ENCODE measurements at places on chromosomes 7 and 10.

DNA sequence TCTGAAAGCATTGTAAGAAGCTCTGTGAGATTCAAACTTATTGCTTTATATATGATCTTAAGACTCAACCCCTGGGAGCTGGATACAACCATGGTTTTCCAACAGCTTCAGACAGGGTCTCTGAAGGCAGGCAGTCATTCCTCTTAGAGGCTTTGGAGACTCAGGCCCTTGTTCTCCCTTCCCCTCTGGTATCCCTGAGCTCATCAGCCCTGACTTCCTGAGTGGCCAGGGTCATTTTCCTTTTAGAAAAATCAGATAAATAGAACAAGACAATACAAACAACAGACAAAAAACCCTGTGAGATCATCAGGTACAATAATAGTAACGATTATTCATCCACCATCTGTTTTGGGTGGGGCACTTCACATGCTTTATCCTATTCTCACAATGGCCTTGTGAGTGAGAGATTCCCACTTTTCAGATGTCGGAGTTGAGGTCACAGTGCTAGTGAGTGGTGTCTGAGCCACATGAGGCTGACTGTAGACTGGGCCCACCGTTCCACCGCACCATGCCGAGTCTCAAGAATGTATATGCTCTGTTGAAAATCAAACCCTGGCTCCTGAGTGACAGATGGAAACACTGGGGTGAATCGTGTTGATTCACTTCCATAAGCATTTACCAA is 144.2 kb downstream of the CXCL12 start:
- DNase-seq = peak; percentile 13

DNA sequence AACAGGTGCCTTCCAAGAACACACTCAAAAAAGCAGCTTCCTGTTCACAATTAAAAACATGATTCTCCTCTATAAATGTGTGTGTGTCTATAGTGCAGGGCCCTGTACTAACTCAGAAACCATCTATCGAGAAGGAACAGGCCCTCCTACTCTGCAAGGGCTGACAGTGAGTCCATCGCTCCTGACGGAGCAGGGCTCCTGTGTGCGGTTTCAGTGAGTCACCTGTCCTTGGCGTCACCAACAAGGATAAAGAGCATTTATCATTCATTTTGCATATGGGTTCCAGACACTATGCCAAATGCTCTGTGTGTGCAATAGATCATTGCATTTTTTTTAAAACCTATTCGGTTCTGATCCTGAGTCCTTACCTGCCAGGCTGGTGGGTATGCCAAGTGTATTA is 63.7 kb downstream of the TACC2 start:
- DNase-seq = no peak

DNA sequence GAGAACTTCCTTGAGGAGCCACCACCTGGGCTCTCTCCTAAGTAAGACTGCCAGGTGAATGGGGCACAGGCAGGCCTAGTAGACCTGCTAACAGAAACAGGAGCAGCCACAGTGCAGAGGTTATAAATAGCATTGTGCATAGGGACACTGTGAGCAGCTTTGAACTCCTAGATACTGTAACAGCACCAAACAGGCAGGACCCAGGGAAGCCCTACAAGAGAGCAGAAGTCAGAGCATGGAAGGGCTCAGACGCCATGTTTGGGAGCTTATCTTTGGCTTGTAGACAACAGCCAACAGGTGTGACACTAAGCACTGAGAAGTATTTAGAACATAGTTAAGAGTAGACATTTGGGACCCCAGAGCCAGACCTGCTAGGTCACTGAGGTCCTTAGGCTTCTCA is 14.5 kb downstream of the XRCC2 start:
- DNase-seq = no peak

- no peak for DNase-seq
Observed at GRCh38 chr7:45188736-45189135, 31.1 kb downstream of the RAMP3 start.

GRCh38 chr10:125840955-125841354 is 17.6 kb downstream of the BCCIP start:
- no peak for DNase-seq

DNA sequence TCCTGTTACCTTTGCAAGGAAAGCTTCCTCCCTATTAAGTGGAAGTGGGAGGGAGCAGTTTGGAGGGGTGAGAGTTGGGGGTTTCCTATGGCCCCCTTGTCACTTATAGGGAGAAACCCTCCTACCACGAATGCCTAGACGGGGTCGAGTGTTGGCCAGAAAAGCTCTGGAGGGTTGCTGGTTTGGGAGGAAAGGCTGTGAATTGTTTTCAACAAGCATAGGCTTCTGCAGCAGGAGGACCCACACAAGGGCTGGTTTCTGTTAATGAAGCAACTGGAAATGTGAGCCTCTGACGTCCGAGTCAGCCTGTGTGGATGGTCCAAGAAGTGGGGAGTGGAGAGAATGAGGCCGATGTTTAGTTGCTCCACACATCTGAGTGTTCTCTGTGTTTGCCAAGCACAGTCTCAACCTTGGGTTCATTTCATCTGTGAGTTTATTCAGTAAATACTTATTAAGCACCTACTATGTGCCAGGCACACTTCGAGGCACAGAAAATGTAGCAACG is 37.3 kb upstream of the LEP start:
- DNase-seq = no peak

GRCh38 chr7:148306759-148307158 is 283.8 kb upstream of the C7orf33 start:
- DNase-seq = no peak

DNA sequence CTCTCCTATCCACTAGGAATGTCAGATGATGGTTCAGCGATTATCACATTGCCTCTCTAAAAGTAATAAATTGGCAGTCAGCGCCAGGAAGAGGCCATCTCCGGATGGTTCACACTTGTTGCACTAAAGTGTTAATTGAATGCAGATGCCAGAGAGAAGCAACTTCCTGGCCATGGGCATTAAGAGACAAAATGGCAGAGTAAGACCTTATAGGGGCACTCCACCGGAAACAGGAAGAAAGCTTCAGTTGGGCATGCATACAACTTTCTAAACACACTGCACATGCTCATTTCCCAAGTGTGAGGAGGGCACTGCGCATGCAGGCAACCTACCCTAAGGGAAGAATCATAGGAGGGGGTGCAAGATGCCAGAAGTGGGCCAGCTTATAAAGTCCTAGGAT is 71.7 kb upstream of the AUTS2 start:
- peak; percentile 5 for DNase-seq

DNA sequence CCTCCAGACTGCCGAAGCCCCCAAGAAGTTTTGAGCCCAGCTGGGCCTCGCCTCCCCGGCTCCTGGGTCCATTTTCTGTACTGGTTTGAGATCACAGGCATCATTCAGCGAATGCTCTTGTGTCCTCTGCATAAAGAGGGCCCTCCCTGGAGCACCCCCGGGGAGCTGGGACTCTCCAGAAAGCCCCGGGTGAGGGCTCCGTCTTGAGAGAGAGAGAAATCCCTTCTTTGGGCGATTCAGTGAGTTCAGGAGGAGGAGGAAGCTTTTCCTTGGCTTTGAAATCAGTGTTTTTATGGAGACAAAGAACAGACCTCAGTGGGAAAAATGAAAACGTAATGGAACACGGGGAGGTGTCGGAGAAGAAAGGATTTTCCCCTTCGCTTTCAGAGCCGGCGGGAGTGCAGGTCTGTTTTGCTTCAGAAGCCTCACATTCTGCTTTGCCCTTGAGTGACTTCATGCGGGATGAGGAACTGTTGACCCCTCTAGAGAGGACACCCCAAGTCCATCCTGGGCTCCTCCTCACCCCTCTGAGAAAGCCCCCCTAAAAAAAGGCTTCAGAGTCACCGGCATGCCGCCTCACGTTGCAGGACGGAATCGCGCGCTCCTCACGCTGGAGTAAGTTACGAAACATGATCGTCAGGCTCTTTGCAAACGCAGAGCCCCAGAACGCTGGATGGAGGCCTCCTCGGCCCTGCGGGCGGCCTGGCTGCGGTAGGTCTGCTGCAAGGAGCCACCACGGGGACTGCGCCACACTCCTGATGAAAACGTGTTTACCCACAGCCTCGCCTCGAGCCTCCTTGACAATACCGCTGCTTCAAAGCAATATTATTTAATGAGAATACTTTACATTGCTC is 8.5 kb upstream of the AP5Z1 start:
- DNase-seq = no peak

DNA sequence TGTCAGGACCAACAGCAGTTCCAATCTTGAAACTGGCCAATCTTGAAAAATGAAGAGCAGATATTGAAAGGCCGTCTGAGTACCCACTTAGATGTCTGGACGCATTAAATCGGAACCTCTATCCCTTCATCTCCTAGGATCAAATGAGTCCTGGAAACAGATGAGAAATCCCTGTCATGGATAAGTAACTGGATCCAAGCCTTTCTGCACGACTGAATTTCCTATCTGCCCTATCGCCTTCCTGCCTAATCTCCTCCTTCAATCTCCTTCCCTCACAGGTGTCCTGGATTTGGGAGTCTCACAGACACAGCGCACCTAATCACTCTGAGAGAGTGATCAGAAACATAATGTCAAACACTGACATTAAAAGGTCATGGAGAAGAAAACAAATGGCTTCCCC is 245.2 kb upstream of the PRSS58 start:
- DNase-seq = no peak

DNA sequence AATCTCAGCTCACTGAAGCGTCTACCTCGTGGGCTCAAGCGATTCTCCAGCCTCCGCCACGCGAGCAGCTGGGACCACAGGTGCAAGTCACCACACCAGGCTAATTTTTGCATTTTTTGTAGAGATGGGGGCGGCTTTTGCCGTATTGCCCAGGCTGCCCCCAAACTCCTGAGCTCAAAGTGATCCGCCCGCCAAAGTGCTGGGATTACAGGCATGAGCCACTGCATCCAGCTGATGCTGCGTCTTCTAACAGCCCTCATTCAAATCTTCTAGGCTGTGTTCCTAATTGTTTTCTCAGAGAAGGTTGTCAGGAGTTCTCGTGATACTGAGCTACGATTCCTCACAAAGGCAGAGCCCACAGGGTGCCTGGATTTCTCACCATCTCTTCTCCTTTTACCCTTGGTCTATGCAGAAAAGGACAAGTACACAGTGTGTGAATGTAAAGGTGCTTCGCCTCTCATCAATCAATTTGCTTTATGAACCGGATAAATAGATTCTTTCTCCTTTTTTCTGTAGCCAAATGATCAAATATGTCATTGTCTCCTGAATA is 247.3 kb upstream of the PTN start:
- DNase-seq = no peak

DNA sequence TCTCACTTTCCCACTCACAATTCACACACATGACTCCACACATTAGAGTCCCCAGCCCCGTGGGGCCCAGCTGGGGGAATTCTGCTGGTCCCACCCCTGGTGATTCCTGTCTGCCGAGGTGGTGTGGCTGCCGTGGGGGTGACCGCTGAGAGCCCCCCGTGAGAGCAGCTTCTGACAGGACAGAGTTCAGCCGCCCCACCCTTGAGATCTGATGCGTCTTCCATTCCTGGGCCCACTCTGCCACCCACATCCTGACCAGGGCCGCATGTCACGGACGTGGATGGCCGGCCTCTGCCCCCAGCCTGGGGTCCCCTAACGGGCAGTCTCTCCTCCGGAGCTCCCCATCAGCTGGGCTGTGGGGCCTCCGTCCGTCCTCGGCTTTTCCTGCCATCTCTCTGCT is 240.1 kb upstream of the PITRM1 start:
- DNase-seq = no peak

- no peak for DNase-seq
Observed at GRCh38 chr7:33845991-33846509, 59.3 kb upstream of the BMPER start.

- no peak for DNase-seq
Observed at GRCh38 chr7:34016876-34017275, 111.5 kb downstream of the BMPER start.

DNA sequence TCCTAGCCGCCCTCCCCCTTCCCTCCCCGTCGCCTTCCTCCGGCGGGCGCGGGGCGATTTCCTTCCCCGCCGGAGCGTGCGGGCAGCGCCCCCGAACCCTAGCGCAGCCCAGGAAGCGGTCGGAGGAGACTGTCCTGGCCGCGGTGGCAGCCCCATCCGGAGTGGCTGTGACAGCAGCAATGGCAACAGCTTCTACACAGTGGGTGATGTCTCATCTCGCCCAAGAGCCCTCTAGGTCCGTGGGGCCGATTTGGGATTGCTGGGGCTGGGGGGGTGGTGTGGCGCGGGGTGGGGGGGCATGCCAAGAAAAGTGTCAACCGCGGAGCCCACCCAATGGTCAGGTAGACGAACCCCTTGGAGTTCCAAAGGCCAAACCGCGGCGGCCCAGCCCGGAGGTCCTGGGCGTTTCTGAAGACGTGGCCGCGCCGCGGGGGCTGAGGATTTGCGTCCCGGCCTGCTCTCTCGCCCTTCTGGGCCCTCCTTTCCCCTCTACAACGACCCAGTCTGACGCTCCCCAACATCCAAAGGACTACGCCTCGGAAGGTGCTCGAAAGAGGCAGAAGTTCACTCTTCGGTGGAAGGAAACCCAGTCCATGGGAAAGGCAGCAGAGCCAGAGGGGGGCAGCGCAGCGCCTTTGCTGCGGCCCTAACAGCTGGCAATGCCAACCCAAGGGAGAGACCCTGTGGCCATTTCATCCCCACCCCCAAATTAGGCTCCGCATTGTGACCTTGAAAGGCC is 603 bp upstream of the TWIST1 start:
- DNase-seq = no peak

DNA sequence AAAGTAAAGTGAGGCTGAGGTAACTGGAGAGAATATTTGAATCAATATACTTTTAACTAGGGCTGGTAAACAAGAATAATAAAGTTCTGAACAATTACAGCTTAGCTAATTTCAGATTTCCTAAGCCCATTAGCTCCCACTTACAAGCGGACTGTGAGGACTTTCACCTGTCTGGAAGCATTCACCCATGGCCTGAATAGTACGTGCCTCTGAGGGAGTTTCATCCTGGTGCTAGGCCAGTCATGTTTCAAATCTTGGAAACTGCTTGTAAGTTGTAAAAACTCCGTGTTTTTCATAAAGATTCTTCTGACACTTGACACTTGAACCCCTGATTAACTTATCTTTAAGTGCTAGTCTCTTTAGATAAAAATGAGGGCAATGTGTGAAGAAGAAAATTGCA is 975.2 kb upstream of the GHITM start:
- no peak for DNase-seq

- DNase-seq = no peak
Observed at GRCh38 chr7:121235201-121235600, 93.6 kb upstream of the WNT16 start.

DNA sequence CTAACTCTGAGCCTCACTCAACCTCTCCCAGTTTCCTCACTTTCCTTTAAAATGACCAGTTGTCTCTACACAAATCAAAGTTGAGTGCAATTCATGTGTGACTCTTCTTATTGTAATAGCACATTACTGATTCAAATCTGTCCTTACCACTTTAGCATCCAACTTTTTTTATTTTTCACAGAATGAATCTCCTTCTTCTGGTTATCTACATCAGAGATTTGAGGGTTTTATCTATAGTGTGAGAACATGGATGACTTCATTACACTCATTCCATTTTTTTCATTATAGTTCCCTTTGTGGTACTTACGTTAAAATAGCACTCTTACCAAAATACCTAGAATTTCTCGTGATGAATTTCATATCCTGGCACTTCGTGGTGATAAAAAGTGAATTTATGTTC is 43.3 kb downstream of the RTKN2 start:
- DNase-seq = no peak

DNA sequence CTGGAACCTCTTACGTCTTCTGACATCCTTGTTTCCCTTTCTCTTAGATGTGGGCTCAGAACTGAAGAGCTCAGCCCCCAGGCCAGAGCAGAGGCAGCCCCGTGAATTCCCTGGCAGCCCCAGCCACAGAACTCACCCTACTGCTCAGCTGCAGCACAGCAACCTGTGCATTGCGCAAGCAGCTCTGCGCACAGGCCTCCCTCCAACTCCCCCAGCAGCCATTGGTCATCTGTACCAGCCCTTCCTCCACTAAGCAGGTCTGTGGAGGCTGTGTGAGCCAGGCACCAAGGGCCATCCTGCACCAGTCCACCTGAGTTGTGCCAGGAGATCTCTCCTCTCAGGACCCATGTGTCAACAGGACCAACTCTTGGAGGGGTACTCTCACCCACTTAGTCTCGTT is 54.5 kb downstream of the ZNF33B start:
- DNase-seq = no peak

Data from skin of body (tissue), 3 donors.